ENCODE measurements at places on chromosomes 11 and 22.
A peak's percentile ranks its signal among the peaks of the same experiment; 100 is the strongest.

GRCh38 chr11:78465169-78465942 is 47.7 kb upstream of the GAB2 start:
- no peak for DNase-seq

DNA sequence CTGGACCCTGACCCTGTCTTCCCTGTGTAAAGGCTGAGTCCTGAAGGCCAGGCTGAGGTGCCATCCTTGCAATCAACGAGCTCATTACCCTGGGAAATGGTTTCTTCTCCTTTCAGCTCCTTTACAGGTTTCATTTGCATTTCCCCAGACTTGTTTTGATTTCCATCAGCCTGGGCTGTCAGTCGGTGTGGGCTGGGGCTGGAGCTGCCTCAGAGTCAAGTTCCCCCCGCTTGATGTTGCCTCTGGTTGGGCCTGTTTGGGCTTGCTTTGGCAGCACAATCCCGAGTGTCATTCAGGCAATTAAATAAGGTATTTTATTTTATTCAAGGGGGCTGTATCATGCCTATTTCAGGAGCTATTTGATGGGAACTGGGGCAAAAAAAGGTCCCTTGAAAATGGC is 424.9 kb downstream of the INSC start:
- peak; percentile 49 for DNase-seq

DNA sequence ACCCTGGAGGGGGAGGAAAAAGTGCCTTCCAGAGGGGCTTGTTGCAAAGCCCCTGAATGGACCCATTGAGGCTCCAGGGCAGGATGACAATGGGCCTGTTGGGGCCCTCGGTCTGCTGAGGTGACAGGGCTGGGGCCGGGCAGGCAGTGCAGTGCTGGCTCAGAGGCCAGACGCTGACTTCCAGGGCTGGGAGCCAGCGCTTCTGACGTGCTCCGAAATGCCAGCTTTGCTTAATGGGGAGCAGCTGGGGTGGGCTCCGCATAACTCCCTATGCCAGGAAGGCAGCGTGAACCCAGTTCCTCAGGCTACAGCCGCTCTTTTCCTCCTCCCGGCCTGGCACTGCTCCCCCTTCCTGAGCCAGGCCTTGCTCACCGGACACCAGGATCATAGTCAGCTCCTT is 17.7 kb downstream of the NAV2 start:
- no peak for DNase-seq

- no peak for DNase-seq
Measured at GRCh38 chr11:117505285-117505970, 177.8 kb downstream of the CEP164 start.

GRCh38 chr11:15929371-15929901 is 426.9 kb downstream of the SOX6 start:
- no peak for DNase-seq

- DNase-seq = no peak
Measured at GRCh38 chr11:36062796-36063365, 119.0 kb downstream of the LDLRAD3 start.

- no peak for DNase-seq
Measured at GRCh38 chr11:77074205-77074604, 7.4 kb downstream of the CAPN5 start.

GRCh38 chr11:35491231-35491871 is 34.1 kb downstream of the PAMR1 start:
- no peak for DNase-seq

- DNase-seq = no peak
Measured at GRCh38 chr22:29016067-29016938, 45.3 kb downstream of the C22orf31 start.

GRCh38 chr11:108037636-108038035 is 28.9 kb downstream of the CUL5 start:
- DNase-seq = no peak

DNA sequence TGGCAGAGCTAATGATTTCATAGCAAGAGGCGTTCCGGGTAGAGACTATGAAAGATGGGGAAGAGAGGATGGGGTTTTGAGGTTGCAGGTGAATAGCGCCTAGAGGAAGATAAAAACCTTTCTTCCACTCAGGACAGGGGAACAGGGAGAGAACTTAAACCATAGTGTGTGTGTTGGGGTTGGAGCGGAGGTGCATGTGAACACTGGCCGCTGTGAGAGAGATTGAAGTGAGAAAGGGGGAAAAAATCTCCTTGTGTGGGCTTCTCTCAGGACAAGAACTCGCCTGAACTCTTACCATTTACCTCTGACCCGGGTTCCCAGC is 3.4 kb downstream of the BSX start:
- DNase-seq = no peak

- DNase-seq = no peak
Measured at GRCh38 chr11:93329936-93330445, 551 bp upstream of the DEUP1 start.

DNA sequence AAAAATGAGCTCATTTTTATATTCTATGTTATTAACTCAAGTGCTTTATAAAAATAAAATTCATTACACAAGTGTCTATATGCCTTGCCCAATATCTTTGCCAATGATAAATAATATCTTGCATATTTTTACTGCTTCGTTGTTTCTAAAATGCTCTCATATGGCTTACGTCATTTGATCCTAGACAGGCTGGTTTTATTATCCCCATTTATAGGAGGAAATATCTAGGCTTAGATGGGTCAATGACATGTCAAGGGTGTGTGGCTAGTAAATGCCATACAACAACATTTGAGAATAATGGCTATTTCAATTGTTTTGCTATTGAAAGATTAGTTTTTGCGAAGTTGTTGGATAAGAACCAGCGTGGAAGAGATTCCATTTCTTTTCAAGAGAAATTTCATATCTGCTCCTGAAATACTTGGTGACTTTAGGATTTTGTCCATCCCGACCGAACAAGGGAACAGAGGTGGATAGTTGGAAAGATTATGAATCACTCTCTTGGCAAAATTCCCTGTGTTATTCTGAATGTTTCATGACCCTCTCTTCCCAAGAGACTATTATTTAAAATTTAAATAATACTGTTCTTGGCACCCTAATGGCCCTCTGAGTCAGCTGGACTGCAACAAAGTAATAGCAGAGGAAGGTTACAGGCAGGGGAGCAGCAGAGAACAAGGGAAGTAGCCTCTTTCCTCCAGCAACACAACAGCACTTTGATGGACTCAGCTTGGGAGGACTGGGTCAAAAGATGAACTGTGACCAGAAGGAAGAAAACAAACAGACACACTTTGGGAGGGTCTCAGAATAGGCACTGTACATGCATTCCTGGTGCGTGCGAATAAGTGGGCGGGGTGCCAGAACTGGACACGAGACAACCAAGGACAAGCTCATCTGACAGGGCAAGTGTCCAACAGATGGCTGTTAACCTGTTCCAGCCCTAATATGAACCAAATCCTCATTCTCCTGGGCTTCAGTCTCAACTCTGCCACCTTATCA is 94.5 kb downstream of the ME3 start:
- DNase-seq = no peak

DNA sequence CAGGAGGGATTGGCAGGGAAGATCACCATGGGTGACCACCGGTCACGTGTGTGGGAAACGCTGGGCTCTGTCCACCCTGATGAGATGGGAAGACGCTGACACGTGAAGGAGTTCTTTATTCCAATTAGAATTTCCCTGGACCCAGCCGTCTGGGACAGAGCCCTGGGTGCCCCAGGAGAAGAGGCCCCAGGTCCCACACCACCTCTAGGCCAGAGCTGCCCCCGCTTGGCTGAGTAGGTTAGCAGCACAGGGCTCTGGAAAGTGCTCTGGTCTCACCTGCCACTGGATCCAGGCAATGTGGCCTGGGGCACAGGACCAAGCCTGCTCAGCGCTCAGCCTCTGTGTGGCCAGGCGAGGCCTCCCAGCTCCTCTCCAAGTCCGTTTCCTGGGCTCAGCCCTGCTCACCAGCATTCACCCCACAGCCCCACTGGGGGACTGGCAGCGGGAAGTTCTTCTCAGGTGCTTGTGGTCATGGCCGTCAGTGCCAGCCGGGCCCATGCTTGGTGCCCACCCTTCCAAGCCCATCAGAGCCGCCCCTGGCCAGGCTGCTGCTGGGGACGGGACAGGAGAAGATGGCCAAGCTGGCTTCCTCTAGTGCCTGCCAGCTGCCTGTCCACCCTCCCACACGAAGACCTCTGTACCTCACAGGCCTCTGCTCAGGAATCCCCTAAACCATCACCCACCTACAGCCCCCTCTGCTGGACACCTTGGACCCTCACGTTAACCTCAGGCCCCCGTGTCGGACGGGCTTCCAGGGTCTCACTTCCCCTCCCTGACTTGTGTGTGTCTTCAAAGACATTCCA is 62.5 kb upstream of the FGF3 start:
- DNase-seq = no peak

- no peak for DNase-seq
Measured at GRCh38 chr11:87660926-87661660, 514.1 kb downstream of the RAB38 start.

- DNase-seq = peak; percentile 58
Measured at GRCh38 chr11:207863-208180, 314 bp downstream of the RIC8A start.

GRCh38 chr11:28760676-28761390 is 652.6 kb downstream of the METTL15 start:
- peak; percentile 58 for DNase-seq

- no peak for DNase-seq
Measured at GRCh38 chr22:19143967-19144400, 467 bp downstream of the ESS2 start.

DNA sequence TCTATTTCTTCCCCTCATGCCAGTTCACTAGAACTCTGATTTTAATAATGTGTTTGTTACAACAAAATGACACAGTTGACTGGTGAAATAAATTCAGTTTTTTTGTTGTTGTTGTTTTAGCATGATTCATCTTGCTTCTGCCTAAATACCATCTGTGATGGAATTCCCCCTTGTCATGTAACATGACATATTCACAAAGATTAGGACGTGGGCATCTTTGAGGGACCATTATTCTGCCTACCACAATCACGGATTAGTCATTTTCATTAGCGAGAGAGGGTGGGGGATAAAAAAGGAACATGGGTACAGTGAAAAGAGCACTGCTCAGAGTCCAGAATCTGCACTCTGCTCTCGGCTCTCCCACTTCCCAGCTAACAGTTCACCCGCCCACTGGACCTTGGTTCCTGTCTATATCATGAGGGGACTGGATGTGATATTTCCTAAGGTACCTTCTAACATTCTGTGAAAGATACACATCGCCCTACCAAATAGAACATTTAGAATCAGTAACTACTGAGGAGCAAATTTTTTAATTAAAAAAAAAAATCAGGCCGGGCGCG is 11.3 kb downstream of the HTATIP2 start:
- no peak for DNase-seq

DNA sequence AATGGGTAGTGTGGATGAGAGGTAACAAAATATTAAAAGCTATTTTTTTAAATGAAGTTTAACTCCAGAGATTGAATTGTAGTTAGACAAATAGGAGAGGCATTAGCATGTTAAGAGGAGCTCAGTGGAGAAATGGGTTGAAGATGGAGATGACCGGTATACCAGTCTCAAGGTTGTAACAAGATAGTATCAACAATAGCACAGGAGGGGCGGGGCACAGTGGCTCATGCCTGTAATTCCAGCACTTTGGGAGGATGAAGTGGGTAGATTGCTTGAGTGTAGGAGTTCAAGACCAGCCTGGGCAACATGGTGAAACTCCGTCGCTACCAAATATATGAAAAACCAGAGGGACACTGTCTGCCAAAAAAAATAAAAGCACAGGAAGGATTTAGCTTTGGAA is 6.0 kb upstream of the ANKRD42 start:
- DNase-seq = no peak

GRCh38 chr11:114440121-114440860 is 1.0 kb downstream of the REXO2 start:
- DNase-seq = no peak

GRCh38 chr22:49152939-49153770 is 674.5 kb downstream of the BRD1 start:
- no peak for DNase-seq

DNA sequence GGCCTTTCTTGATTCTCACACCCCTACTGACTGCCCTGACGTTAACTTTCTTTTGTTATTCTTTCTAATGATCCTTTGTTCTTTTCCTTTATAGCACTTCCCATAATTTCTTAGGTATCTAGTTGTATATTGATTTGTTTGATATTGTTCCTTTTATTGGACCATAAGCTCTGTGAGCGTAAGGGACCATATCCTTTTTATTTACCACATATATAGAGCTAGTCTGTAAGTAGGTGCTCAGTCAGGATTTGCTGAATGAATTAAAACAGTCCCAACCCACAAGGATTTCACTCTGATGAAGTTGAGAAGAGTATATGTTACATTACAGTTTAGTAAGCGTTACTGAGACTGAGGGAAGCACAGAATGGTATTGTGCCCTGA is 68.8 kb downstream of the EMSY start:
- no peak for DNase-seq

DNA sequence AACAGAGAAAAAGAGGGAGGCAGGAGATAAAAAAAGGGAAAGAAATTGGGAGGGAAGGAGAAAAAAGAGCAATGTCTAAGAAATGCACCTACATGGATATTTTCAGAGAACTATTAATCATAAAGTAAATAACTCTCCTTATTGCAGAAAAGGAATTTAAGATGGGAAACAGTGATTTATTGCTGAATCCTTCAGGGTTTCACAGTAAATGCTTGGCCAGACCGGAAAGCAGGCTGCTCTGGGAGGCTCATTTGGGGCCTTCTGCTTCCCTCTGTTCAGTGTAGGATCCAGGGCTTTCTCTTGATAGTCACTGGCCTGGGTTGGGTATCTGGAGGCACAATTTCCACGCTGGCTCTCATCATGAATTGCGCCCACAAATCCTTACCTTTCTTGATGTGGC is 324.3 kb upstream of the SORL1-AS1 start:
- DNase-seq = no peak

- no peak for DNase-seq
Measured at GRCh38 chr11:25615069-25615468, 716.9 kb upstream of the ANO3 start.

DNA sequence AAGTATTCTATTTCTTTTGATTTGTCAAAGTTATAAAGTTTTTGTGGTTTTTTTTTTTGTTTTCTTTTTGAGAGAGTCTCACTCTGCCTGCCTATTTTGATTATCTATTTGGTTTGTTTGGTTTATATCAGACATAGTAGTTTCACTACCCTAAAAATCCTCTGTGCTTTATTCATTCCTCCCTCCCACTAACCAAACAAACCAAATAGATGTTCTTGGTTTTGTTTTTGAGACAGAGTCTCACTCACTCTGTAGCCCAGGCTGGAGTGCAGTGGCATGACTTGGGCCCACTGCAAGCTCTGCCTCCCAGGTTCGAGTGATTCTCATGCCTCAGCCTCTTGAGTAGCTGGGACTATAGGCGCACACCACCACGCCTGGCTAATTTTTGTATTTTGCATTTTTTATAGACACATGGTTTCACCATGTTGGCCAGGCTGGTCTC is 67.9 kb downstream of the ENTHD1 start:
- no peak for DNase-seq

DNA sequence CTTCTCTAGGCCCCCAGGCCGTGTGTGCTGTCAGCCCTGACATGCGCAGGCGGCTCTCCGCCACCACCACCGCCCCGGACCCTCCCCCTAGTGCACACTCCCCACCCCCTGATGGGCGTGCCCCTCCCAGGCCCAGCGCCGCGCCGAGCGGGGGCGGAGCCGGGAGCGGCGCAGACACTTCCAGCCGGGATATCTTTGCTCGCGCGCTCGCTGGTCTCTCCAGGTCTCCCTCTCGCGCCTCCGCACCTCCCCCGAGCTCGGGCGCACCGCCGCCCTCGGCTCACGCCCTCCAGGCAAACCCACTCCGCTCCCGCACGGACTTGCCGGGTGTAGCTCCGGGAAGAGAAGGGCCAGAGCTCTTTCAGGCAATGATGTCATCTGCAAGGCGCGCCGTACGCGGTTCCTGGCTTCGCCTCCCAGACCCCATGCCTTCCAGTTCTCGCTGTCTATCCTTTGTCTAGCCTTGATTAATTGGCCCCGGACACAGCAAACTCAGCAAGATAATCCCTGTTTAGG is at the start of gene SCN3B:
SCN3B (minus strand) TSS at position 59 of the 516 bp plus-strand sequence. CDS start 823 bp downstream, outside the sequence.
- DNase-seq = peak; percentile 97

GRCh38 chr11:132982772-132983640 is 549.3 kb downstream of the OPCML start:
- DNase-seq = peak; percentile 93
